ENCODE measurements at places on chromosomes 12 and 14.

- DNase-seq = no peak
These were observed 45.2 kb upstream of the MYL2 start for GRCh38 chr12:110965574-110965973.

- peak; percentile 80 for DNase-seq
These were observed 2.9 kb upstream of the SETD1B start for GRCh38 chr12:121800694-121801594.

GRCh38 chr12:26768611-26769603 lies 64.1 kb downstream of the ITPR2 start:
- DNase-seq = peak; percentile 89

DNA sequence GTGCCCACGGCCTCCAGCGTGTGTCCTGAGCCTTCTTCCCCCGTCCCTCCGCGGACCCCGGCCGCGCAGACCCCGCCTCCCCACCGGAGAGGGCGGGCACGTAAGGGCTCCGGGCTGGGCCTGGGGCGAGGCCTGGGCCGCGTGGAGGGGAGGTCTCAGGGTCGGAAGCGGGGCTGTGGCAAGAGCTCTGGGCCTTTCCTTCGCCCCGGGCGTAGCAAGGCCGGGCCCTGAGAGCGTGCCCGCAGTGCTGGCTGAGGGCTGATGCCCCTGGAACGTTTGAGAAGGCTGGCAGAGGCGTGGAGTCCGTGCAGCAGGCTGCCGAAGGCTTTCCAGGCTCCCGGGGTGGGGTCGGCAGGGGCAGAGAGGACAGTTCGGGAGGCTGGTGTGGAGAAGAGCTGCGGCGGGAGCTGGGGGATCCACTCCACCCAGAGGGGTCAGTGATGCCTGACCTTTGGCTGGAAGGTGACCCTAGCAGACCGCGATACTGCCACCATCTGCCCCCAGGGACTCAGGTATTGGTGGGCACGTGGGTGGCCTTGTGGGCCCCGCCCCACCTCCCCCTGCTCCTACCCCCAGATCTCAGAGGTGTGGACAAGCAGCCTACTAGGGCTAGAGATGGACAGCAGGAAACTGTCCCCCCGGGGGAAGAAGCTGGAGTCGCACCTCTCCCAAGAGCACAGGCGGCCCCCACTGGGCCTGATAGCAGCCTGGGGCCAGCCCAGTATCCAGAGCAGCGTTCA lies 558 bp downstream of the TEX22 start:
- peak; percentile 46 for DNase-seq

GRCh38 chr12:113867258-113867657 lies 98.9 kb downstream of the RBM19 start:
- peak; percentile 27 for DNase-seq

GRCh38 chr14:99725774-99726537 lies 41.9 kb downstream of the CYP46A1 start:
- DNase-seq = no peak

- no peak for DNase-seq
These were observed 25.3 kb downstream of the VASH1 start for GRCh38 chr14:76786601-76787000.

GRCh38 chr14:76710056-76711010 lies 50.9 kb upstream of the VASH1 start:
- peak; percentile 50 for DNase-seq

GRCh38 chr12:22821985-22822384 lies 197.0 kb downstream of the ETNK1 start:
- no peak for DNase-seq

- no peak for DNase-seq
These were observed 43.2 kb upstream of the BMAL2 start for GRCh38 chr12:27289414-27289813.

DNA sequence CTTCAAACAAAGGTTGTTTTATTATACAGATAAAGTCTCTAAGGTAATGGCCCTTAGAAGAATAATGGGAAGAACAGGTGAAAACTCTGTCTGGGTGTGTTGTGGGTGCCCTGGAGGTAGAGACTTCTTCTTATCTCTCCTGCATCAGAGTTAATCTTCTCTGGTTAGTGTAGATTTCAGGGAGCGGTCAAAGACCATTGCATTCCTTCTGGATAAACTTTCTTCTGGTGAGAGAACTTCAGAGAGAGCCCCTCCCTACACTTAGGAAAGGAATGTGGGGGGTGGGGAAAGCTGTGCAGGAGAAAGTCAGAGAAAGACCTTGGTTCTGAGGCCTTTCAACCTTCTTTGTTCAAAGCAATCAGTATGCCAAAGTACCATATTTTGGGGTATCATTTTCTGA lies 658.5 kb downstream of the DIO2 start:
- no peak for DNase-seq

DNA sequence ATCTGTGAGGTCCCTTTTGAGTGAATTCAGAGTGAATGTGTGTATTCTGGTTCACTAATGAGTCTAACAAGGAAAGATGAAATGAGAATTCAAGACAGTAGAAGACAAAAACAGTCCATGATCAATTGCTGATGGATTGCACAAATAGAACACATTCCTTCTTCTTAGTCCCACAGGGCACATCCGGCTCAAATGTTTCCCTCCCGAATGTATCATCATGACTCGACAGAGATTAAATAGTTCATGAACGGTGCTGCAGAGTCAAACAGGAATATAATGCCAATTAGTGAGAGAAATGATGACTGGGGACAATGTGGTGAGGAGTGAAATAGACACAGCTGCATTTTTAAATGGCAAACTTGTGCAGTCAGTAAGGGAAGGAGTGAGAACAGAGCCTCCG lies 11.5 kb upstream of the SFSWAP start:
- DNase-seq = no peak

- DNase-seq = no peak
These were observed 179.8 kb upstream of the DYRK2 start for GRCh38 chr12:67468549-67469245.

DNA sequence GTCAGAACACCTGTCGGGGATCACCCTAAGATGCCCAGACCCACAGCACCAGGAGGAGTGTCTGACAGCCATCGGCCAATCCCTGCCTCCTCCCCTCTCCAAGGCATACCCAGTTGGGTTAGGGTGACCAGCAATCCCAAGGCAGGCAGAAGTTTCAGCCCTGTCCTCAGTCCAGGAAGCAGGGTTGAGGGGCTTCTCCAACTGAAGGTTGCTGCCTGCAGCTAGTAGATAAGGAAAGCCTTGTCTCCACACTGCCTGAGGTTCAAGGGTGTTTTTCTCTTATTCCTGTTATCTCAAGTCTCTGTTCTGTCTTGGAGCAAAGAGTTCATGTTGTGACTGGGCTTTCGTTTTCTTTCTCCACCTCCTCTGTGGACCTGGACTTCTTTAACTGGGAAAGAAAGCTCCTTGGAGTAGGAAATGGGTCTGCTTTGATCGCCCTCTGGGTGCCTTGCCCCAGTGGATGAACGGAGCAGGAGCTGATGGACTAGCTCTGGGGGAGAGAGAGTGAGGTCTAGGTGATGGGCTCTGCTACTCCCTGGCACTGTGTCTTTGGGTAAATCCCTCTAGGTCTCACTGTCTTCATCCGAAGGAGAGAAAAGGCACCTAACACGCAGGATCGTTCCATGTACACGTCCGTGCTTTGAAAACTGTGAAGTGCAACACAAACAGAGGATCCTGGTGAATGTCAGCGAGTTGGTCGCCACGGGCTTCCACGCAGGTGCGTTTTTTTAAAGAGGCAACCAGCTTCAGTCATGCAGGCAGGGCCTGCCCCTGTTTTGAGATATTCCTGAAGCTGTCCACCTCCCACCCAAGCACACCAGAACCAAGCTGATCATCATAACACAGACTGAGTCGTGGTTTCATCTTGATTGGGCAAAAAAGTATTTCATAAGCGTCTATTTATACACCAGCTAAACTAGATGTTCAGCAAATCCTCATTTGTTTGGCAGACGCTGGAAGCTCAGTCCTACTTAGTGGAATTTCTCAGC lies 52.5 kb upstream of the FOXN3 start:
- no peak for DNase-seq

- DNase-seq = no peak
These were observed 389.2 kb downstream of the EGLN3 start for GRCh38 chr14:33561488-33562175.

- DNase-seq = peak; percentile 76
These were observed 94.4 kb upstream of the PLEKHG7 start for GRCh38 chr12:92608151-92609091.

Measured in A549 (cell line).